NCI-H510A treated with DMSO at 0.1 percent for 48 hours (cell line): ENCODE measurements at places on chromosomes 1 and 21.

DNA sequence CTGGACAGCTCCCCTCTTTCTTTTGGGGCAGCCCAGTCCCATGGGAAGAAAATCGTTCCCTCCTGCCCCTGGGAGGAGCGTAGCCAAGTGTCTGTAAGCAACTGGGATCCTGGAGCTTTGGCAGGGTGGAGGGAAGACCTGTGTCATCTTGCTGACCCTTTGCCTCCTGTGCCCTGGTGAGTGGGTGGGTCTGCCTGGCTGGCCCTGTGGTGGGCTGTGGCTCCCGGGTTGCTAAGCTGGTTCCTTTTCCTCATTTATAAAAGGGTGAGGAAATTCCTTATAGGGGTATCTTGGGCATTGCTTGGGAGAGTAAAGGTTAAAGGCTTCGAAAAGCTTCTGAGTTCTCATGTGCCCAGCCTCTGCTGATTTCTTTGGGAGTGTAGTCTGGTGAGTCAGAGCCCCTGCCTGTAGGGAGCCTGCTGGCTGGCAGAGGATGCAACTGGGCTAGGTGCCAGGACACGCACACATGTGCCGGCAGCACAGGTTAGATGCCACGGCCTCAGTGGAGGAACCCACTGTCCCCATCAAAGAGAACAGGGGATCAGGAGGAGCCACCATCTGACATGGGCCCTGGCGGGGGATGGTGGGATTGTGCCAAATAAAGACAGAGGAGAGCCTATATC is 85.2 kb downstream of the ARHGEF10L start:
- DNase-seq = no peak

GRCh38 chr1:5744911-5745799 is 247.1 kb downstream of the NPHP4 start:
- no peak for DNase-seq

- DNase-seq = no peak
These were observed 50.6 kb upstream of the C1orf146 start for GRCh38 chr1:92167151-92167550.

DNA sequence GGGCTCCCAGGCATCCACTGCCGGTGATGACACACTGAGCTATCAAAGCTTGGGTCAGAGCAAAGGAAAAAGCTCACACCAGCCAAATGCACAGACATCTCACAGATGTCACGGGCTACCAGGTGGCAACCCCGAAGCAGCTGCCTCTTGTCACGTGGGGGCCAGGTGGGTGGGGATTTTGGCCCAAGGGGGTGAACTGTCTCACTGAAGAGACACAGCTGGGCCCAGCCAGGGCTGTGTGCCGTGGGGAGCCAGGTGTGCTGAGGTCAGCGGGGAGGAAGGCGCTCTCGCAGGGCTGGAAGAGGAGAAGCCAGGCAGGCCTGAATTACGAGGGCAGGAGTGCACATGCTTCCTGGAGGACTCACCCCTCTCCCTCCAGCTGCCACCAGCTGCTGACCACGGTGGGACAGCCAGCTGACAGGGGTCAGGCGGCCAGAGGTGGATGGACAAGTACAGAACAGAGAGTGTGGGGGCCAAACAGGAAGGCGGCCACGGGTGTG is 32.4 kb downstream of the KCNN3 start:
- DNase-seq = peak; percentile 58

GRCh38 chr1:51648180-51649109 is 31.6 kb downstream of the OSBPL9 start:
- DNase-seq = peak; percentile 24

DNA sequence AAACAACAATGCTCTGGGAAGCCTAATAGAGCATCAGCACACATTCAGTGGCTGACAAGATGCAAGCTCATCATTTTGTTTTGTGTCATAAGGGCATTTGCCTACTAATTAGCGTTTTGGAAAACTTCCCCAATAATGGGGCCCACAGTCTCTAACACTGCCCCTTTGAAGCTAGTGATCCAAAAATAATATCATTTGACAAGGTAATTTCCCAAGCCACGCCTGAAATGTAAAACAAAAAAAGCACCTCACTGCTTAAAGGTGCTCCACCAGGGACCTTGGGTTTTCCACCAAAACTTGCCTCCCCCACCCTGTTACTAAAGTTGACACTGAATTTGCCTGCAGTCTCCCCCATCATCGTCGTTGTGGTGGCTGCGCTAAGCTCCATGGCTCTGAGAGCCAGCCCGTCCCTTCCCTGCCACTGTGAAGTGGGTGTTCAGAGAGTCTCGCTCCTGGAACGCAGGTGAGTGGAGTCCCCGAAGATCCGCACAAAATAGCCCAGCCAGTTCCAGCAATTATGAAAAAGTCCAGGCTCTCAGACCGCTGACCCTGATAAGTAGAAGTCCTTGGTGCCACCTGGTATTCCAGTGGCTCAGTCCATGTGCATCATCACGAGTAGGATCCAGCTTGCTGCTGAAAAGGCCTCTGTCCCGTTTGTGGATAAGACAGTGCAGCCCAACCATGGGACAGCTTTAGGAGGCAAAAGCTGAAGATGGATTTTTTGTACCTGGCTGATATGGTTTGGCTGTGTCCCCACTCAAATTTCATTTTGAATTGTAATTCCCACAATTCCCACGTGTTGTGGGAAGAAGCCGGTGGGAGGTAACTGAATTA is 52.2 kb downstream of the RAB3GAP2 start:
- DNase-seq = no peak

GRCh38 chr1:192573499-192573898 is 2.1 kb upstream of the RGS1 start:
- no peak for DNase-seq

GRCh38 chr1:46760558-46761166 is 38.2 kb upstream of the CYP4B1 start:
- no peak for DNase-seq

DNA sequence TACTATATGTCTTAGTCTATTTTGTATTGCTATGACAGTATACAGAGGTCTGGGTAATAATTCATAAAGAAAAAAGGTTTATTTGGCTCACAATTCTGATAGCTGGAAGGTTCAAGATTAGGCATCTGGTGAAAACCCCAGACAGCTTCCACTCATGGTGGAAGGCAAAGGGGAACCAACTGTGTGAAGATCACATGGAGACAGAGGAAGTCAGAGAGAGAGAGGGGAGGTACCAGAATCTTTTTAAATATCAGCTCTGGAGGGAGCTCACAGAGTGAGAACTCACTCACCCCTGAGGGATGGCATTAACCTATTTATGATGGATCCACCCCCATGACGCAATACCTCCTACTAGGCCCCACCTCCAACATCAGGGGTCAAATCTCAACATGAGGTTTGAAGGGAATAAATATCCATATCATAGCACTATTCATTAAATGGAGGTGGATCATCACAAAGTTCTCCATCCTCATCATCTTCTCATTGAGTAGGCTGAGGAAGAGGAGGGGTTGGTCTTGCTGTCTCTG is 290.5 kb downstream of the DSCAM start:
- DNase-seq = no peak

DNA sequence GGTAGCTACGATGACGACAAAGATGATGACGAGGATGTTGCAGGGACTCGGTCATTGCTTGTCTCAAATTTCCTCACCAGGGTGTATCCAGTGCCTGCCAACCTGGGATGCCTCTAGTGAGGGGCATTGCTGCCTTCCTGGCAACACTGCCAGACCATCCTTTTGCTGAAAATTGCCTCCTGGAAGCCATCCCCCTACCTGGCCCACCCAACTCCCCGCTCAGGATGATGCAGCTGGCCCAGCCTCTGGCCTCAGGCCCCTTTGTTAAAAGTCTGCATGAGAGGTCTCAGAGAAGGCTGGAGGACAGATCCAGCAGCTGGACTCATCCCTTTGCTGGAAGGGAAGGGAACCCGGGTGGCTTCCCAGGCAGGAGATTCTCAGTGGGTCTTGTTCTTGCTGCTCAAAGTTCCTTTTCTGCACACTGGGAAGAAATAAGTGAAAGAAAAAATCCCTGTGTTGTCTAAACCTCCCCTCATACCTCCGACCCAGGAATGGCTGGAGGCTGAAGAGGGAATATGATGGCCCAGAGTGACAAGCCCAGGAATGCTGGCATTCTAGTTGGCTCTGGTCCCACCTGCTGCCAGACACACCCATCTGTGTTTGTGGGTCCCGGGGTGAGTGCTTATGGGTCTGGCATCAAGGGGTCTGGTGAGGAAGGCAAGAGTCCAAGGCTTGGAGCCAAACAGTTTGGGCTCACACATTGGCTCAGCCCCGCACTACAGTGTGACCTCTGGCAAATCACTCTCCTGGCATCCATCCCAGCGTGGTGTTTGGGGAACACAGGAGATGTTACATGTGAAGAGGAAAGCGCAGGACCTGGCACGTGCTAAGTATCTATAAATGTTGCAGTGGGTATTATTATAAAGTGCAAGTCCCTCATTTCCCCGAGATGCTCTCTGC is 6.7 kb upstream of the FNDC5 start:
- no peak for DNase-seq

DNA sequence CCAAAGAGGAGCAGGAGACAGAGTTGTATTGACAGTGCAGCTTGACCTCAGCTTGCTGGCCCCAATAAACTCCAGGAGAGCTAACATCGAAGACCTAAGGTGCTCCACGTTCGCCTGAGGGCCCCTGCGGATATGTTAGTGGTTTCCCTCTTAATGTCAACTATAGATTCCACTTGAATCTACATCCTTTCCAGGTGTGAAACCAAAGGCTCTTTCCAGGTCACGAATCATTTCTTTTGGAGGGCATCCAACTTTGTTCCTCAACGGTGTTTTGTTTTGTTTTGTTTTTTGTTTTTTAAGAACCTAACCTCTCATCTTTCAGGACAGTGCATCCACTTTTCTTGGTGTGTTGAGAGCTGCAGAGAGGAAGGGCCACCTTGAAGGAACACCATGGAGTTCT is 267.6 kb upstream of the SGIP1 start:
- DNase-seq = peak; percentile 87

GRCh38 chr21:43361493-43362296 is 65.2 kb downstream of the SIK1 start:
- DNase-seq = peak; percentile 45

DNA sequence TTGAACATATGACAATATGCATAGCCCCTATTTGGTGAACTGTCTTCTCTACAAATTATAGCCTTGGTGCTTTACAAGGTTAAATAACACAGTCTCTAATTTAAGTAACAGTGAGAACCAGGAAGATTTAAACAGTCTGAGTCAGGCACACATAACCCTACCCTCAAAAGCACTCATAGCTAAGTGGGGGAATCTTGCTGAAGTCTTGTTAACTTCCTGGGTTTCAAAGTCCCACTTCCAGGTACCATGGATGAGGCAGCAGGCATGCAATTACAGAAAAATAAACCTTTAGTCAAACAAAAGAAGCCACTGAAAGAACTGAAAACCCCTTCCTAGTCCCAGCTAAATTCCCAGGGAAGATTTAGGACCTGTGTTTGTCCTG is 147.6 kb downstream of the PBX1 start:
- no peak for DNase-seq

GRCh38 chr21:38933731-38934130 is 128.0 kb downstream of the ETS2 start:
- no peak for DNase-seq

GRCh38 chr1:157956732-157957131 is 36.7 kb upstream of the KIRREL1 start:
- no peak for DNase-seq

- DNase-seq = no peak
These were observed 37.2 kb upstream of the TSPEAR start for GRCh38 chr21:44748621-44749020.

- no peak for DNase-seq
These were observed 116.4 kb downstream of the SYT2 start for GRCh38 chr1:202593845-202594244.

GRCh38 chr1:215114154-215114933 is 31.8 kb downstream of the KCNK2 start:
- DNase-seq = no peak

GRCh38 chr1:32501865-32502264 is 37.0 kb downstream of the ZBTB8B start:
- no peak for DNase-seq

GRCh38 chr1:162206749-162207635 is 137.5 kb downstream of the NOS1AP start:
- peak; percentile 92 for DNase-seq

- peak; percentile 26 for DNase-seq
These were observed 673 bp downstream of the CD46 start for GRCh38 chr1:207752456-207752998.

GRCh38 chr1:92306020-92306419 is 7.2 kb downstream of the RPAP2 start:
- no peak for DNase-seq

DNA sequence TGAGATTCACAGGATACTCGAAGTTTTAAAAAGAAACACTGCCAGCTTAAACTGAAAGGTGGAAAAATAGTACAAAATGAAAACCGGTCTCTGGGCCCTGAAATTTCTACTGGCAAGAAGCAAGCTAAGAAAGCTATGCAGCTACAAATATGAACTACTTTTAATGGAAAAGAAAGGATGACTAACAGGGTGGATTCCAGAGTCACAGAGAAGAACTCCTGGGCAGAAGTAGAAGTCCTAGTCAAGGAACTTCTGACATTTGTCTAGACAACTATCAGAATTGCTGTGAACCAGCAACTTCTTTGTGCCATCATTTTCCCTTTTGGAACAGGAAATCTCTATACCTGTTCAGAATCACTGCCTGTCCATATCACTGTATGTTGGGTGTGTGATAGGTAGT is 38.1 kb downstream of the CD160 start:
- DNase-seq = no peak

- peak; percentile 90 for DNase-seq
These were observed 107.3 kb upstream of the POU3F1 start for GRCh38 chr1:38153778-38154470.

GRCh38 chr1:77281491-77282186 is at the start of gene AK5:
Gene AK5 (plus strand): TSS chr1:77282019. CDS start chr1:77282314, 295 bp downstream.
- DNase-seq = peak; percentile 51

GRCh38 chr1:78291418-78291817 is 199.4 kb upstream of the PTGFR start:
- DNase-seq = no peak

- DNase-seq = no peak
These were observed 53.0 kb upstream of the ADORA3 start for GRCh38 chr1:111556325-111557037.

DNA sequence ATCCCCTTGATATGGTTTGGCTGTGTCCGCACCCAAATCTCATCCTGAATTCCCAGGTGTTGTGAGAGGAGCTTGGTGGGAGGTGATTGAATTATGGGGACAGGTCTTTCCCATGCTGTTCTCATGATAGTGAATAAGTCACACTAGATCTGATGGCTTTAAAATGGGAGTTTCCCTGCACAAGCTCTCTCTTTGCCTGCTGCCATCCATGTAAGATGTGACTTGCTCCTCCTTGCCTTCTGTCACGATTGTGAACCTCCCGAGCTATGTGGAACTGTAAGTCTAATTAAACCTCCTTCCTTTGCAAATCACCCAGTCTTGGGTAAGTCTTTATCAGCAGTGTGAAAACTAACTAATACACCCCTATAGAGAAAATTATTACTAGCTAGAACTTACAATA is 959.5 kb upstream of the ADGRL2 start:
- DNase-seq = no peak
